Natural killer cell (primary cell): ENCODE measurements at places on chromosomes 5 and 9. TPM values are rescaled to one million over a fixed set of nuclear protein-coding genes. Genes with fewer than 3 reads are reported as not detected.

GRCh38 chr5:38184627-38185026 lies 73.7 kb upstream of the EGFLAM start:
- H3K36me3 ChIP-seq = no peaks in the 10 kb centered on the region
- H3K27ac ChIP-seq = no peak overlapping the region
- H3K27me3 ChIP-seq = no peaks in the 10 kb centered on the region
- no peaks in the 10 kb centered on the region for H3K4me1 ChIP-seq
- no peak for DNase-seq

The PCDHB10 gene
- total RNA-seq = 0.15 TPM

The PRDM9 gene
- not detected for total RNA-seq

- DNase-seq = no peak
- no peak overlapping the region for H3K27ac ChIP-seq
- no peaks in the 10 kb centered on the region for H3K4me1 ChIP-seq
- no peaks in the 10 kb centered on the region for H3K27me3 ChIP-seq
These were observed 107.9 kb upstream of the SELENOP start for GRCh38 chr5:42919600-42919999.

The HRCT1 gene
- not detected for total RNA-seq

DNA sequence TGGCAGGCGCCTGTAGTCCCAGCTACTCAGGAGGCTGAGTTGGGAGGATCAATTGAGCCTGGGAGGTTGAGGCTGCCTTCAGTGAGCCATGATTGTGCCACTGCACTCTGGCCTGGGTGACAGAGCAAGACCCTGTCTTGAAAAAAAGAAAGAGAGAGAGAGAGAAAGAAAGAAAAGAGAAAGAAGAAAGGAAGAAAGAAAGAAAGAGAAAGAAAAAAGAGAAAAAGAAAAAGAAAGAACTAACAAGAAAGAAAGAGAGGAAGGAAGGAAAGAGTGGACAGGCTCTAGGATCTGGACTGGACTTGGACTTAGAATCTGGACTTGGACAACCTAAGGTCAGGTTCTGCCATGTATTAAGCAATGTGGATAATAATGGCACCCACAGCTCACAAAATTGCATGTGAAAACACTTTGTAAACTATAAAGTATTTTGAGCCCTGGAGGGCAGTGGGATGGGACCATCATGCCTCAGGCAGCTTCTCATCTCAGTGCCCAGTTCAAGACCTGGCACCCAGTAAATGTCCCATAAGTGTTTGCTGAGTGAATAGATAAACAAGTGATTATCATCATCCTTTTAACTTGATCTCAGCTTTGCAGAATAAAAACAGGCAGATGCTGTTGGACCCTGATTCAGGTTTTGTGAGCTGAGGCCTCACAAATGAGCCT lies 12.8 kb upstream of the PHF19 start:
- no peaks in the 10 kb centered on the region for H3K36me3 ChIP-seq
- DNase-seq = peak; percentile 45
- H3K27ac ChIP-seq = no peak overlapping the region
- peaks cover 39% of the 10 kb centered on the region for H3K4me1 ChIP-seq
- no peak overlapping the region for H3K4me3 ChIP-seq

- H3K36me3 ChIP-seq = no peaks in the 10 kb centered on the region
- no peaks in the 10 kb centered on the region for H3K4me1 ChIP-seq
- H3K27me3 ChIP-seq = no peaks in the 10 kb centered on the region
- DNase-seq = peak; percentile 2
These were observed 76.3 kb downstream of the AMBP start for GRCh38 chr9:114001794-114002261.

GRCh38 chr5:176723440-176723839 lies 76.2 kb downstream of the TSPAN17 start:
- no peak overlapping the region for H3K27ac ChIP-seq
- H3K36me3 ChIP-seq = no peaks in the 10 kb centered on the region
- peaks cover 10% of the 10 kb centered on the region for H3K27me3 ChIP-seq
- no peak overlapping the region for H3K4me3 ChIP-seq
- DNase-seq = peak; percentile 39

GRCh38 chr9:105007143-105007542 lies 79.2 kb upstream of the ABCA1 start:
- no peak for DNase-seq
- no peak overlapping the region for H3K27ac ChIP-seq
- no peak overlapping the region for H3K4me3 ChIP-seq

- no peaks in the 10 kb centered on the region for H3K36me3 ChIP-seq
- no peak for DNase-seq
- H3K4me3 ChIP-seq = no peak overlapping the region
- H3K27ac ChIP-seq = no peak overlapping the region
These were observed 60.8 kb downstream of the PDE4D start for GRCh38 chr5:59832577-59833301.

GRCh38 chr5:14767735-14768507 lies 103.4 kb downstream of the OTULIN start:
- H3K4me1 ChIP-seq = no peaks in the 10 kb centered on the region
- H3K27me3 ChIP-seq = no peaks in the 10 kb centered on the region
- DNase-seq = no peak
- no peak overlapping the region for H3K4me3 ChIP-seq

- H3K27ac ChIP-seq = no peak overlapping the region
- no peak overlapping the region for H3K4me3 ChIP-seq
- H3K4me1 ChIP-seq = no peaks in the 10 kb centered on the region
- no peaks in the 10 kb centered on the region for H3K27me3 ChIP-seq
These were observed 108.1 kb downstream of the SNCAIP start for GRCh38 chr5:122420091-122420490.

The GABBR2 gene
- total RNA-seq = not detected

- H3K36me3 ChIP-seq = no peaks in the 10 kb centered on the region
- no peak for DNase-seq
- no peak overlapping the region for H3K4me3 ChIP-seq
- no peaks in the 10 kb centered on the region for H3K4me1 ChIP-seq
These were observed 79.5 kb upstream of the PIP5K1B start for GRCh38 chr9:68625559-68625958.

DNA sequence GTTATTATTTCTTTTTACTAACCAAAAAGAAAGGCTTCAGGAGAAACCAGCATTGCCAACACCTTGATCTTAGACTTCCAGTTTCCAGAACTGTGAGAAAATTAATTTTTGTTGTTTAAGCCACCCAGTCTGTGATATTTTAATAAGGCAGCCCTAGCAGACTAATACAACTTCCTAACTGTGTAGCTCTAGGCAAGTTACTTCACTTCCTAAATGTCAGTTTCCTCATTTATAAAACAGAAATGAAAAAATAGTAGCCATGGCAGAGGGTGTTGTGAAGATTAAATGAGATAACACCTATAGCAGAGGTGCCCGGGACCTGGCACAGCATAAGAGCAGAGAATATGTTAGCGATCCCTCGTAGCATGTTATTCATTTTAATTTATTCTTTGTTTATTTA lies 66.6 kb upstream of the HAND1 start:
- peaks cover 4% of the 10 kb centered on the region for H3K4me1 ChIP-seq
- no peak overlapping the region for H3K27ac ChIP-seq
- H3K27me3 ChIP-seq = no peaks in the 10 kb centered on the region
- no peak for DNase-seq
- H3K36me3 ChIP-seq = no peaks in the 10 kb centered on the region

GRCh38 chr9:133669182-133669801 lies 33.1 kb downstream of the DBH start:
- H3K4me1 ChIP-seq = no peaks in the 10 kb centered on the region
- no peaks in the 10 kb centered on the region for H3K27me3 ChIP-seq
- no peak for DNase-seq
- no peak overlapping the region for H3K4me3 ChIP-seq

GRCh38 chr9:101212661-101213060 lies 172.1 kb downstream of the BAAT start:
- DNase-seq = no peak
- H3K27me3 ChIP-seq = no peaks in the 10 kb centered on the region
- H3K4me1 ChIP-seq = no peaks in the 10 kb centered on the region
- H3K27ac ChIP-seq = no peak overlapping the region
- H3K36me3 ChIP-seq = no peaks in the 10 kb centered on the region

DNA sequence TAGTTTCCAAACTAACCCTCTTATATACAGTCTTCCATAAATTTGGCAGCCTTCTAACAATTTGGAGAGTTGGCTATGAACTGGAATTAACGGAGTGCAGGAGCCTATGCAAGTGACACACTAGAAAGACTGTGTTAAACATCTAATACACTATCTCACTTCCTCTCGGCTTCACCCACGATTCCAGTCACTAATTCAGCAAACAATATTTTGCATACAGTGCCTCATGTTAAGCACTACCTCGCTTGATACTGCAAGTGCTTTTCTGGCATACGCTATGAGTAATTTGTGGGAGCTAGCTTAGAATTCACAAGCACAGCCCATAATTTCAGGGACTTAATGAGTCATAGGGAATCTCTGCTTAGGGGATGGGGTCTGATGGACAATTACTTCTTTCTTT lies 102.5 kb downstream of the ST8SIA4 start:
- H3K27me3 ChIP-seq = no peaks in the 10 kb centered on the region
- H3K4me1 ChIP-seq = no peaks in the 10 kb centered on the region
- no peak for DNase-seq
- no peak overlapping the region for H3K27ac ChIP-seq
- no peaks in the 10 kb centered on the region for H3K36me3 ChIP-seq
- no peak overlapping the region for H3K4me3 ChIP-seq

DNA sequence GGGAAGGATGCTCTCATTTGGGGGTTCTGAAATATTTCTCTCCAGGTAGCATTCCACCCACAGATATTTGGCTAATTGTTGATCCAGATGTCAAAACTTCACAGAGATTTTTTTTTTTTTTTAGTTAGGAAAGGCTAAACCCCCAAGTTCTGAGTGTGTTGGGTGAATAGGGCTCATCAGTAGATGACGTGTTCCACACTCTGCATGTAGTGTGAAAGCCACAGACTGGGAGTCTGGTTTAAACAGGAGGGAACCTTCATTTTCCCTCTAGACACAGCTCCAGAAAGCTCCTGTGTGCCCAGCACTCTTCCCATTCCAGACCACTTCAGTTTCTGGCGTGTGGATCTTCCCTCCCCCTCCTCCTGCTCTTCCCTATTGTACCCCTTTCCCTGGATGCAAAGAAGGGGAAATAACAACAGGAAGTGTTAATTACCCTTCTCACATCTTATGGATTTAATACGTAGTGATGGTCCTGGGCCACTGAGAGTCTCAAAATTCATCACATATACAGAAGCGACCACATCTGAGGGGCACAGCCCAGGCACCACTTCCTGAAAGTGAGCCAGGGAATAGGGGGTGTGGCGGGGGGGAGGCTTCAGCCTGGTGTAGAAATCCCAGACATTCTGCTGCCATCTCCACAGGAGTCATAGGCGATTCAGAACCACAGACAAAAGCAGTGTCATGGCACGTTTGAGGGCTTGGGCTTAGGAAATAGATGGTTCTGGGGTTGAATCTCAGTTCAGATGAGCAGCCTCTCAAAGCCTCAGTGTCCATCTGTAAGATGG lies 65.1 kb downstream of the DAP start:
- DNase-seq = peak; percentile 20
- H3K4me3 ChIP-seq = no peak overlapping the region
- H3K27me3 ChIP-seq = no peaks in the 10 kb centered on the region
- no peaks in the 10 kb centered on the region for H3K36me3 ChIP-seq
- H3K4me1 ChIP-seq = peaks cover 15% of the 10 kb centered on the region

The CYLC2 gene
- total RNA-seq = not detected

GRCh38 chr5:151773951-151774350 lies 2.2 kb downstream of the G3BP1 start:
- no peak overlapping the region for H3K4me3 ChIP-seq
- H3K27me3 ChIP-seq = no peaks in the 10 kb centered on the region
- H3K4me1 ChIP-seq = peaks cover 29% of the 10 kb centered on the region
- H3K36me3 ChIP-seq = peaks cover 3% of the 10 kb centered on the region
- no peak overlapping the region for H3K27ac ChIP-seq

DNA sequence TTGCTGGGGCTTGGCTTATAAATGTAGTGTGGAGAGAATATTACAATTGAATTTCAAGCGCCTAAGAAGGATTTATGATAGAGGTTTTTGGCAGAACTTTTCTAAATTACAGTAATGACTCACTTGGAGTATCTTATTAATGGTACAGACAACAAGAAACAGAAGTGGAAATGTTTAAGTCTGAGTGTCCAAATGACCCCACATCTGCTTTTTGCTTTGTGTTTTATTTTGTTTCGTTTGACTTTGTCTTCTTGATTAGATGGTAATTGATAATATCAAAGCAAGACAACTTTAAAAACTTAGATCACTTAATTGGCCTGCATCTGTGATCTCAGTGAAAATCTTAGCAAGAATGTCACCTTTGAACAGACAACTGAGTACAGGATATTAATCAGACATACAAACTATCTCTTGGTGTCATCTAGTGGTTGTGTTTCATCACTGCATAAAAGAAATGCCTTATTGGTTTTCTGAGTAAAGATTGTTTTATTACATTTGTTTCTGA lies 577.4 kb downstream of the ISL1 start:
- DNase-seq = no peak
- no peak overlapping the region for H3K27ac ChIP-seq
- no peaks in the 10 kb centered on the region for H3K36me3 ChIP-seq
- no peak overlapping the region for H3K4me3 ChIP-seq

The CRAT gene
- total RNA-seq = 13.8 TPM

DNA sequence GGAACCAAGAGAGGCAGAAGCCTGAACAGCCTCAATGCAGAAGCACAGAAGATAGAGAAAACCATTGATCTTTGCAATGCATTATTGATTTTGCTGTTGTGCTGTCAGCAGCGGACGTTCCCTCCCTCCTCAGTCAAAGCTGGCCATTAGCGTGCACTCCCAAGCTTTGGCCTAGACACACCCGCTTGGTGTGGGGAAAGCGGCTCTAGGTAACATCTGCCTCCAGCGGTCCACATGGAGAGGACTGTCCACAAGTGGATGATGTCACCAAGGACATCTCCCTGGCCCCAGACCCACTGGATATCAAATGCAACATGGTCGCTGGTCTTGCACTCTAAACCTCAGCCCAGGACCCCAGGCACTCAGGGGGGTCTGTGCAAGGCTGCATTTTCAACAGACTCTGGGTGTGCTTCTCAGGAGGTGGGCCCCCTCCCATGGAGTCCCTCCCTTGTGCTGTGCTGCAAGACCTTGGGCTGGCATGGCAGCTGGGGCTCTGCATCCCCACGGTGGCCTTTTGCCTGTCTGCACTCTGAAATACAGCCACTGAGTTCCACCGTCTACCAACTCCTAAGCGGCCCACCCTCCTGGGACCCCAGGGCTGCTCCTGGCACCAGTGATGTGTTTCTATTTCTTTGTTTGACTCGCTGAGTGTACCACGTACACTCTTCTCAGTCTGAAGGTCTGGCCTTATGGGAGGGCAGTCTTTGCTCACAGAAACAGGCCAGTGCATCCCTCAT lies 1.9 kb downstream of the SEMA4D start:
- DNase-seq = no peak
- peak overlapping the region; percentile 87 for H3K4me3 ChIP-seq
- H3K36me3 ChIP-seq = peaks cover 5% of the 10 kb centered on the region
- H3K4me1 ChIP-seq = peaks cover 90% of the 10 kb centered on the region
- no peaks in the 10 kb centered on the region for H3K27me3 ChIP-seq

DNA sequence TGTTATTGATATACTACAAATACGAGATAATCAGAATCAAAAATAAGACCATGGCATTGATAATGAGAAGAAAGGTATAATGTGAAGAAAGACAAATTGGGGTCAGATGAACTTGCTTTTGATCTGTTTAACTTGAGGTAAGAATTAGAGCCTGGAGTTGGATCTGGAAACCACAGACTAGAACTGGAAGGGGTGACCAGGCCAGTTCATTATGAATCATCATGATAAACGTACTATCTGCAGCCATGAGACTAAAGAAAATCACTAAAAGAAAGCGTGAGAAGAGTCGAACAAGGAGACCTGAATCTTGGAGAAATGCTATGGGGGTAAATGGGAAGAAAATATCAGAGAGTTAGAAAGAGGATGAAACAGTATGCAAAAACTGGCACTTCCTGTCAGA lies 967.5 kb downstream of the NR2F1-AS1 start:
- no peak for DNase-seq
- H3K27me3 ChIP-seq = no peaks in the 10 kb centered on the region
- no peak overlapping the region for H3K4me3 ChIP-seq
- no peaks in the 10 kb centered on the region for H3K4me1 ChIP-seq
- no peak overlapping the region for H3K27ac ChIP-seq
